ENCODE measurements at places on chromosomes 5 and 9. TPM values are rescaled to one million over a fixed set of nuclear protein-coding genes. Genes with fewer than 3 reads are reported as not detected.

AQP7 gene
- not detected for polyA plus RNA-seq

DNA sequence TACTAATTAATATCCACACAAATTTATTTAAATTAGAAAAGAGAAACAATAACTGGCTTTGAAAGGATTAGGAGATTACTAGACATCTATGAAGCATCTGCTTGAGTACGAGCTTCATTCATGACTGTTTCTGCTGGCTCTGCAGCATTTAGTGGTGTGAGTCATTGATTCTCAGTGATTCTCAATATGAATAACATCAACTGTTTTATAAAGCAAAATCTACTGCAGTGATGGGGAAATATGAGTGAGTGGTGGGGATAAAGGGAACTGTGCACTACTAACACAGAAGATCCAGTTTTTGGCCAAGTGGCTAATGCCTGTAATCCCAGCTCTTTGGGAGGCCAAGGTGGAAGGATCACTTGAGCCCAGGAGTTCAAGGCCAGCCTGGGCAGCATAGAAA lies 8.4 kb downstream of the FNBP1 start:
- no peaks in the 10 kb centered on the region for H3K36me3 ChIP-seq
- no peaks in the 10 kb centered on the region for H3K27me3 ChIP-seq
- H3K27ac ChIP-seq: no peak overlapping the region
- H3K4me1 ChIP-seq: peaks cover 86% of the 10 kb centered on the region
- no peak overlapping the region for H3K4me3 ChIP-seq
- DNase-seq: no peak

- no peak overlapping the region for H3K4me3 ChIP-seq
- H3K36me3 ChIP-seq: no peaks in the 10 kb centered on the region
- no peaks in the 10 kb centered on the region for H3K4me1 ChIP-seq
- no peak for DNase-seq
- no peak overlapping the region for H3K27ac ChIP-seq
These were observed 692.9 kb downstream of the MTRR start for GRCh38 chr5:8561854-8562253.

- H3K4me1 ChIP-seq: no peaks in the 10 kb centered on the region
- no peak overlapping the region for H3K4me3 ChIP-seq
- DNase-seq: no peak
- no peak overlapping the region for H3K27ac ChIP-seq
- no peaks in the 10 kb centered on the region for H3K36me3 ChIP-seq
- H3K27me3 ChIP-seq: no peaks in the 10 kb centered on the region
These were observed 135.4 kb upstream of the MAP1B start for GRCh38 chr5:71971862-71972261.

- H3K4me3 ChIP-seq: no peak overlapping the region
- no peak overlapping the region for H3K27ac ChIP-seq
- no peak for DNase-seq
- H3K4me1 ChIP-seq: no peaks in the 10 kb centered on the region
- no peaks in the 10 kb centered on the region for H3K36me3 ChIP-seq
These were observed 505.9 kb upstream of the MEF2C start for GRCh38 chr5:89388872-89389271.

NR2F1 gene
- not detected for polyA plus RNA-seq

TMEFF1 gene
- not detected for polyA plus RNA-seq

DNA sequence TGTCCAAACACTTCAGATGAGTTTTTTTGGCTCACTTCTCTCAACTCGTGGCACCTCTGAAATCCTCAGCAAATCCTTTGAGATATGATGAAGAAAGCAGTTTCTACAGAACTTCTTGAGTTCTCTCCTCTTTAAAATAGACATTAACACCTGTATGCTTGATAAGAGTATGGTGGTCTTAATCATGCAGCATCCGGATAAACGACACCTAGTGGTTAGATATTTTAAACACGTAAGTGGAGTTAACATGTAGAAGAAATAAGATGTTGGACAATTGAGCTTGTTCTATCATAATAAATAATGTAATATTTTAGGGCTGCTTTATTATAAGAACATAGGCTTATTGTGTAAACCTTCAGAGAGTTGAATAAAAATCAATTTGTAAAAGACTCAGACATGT lies 324.8 kb downstream of the CYLC2 start:
- no peak overlapping the region for H3K4me3 ChIP-seq
- H3K36me3 ChIP-seq: no peaks in the 10 kb centered on the region
- H3K27ac ChIP-seq: no peak overlapping the region
- no peaks in the 10 kb centered on the region for H3K27me3 ChIP-seq
